ENCODE measurements at places on chromosomes 11 and 22.

DNA sequence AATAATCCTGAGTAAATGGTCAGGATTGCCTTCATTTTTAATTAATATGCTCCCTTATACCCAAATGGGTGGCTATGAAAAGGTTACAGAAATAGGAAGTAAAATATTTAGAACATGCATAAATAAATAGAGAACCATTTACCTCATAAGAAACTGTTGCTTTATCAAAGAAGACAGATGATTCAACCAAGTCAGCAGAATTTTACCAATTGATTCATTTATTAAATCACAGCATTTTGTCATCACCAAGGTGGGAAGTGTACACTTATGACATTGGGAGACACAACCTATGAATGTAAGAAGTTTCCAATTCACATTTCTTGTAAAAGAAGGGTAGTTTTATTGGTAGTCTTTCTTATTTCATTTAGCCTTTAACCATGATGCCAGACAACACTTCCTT lies 870.3 kb upstream of the CHORDC1 start:
- no peak for DNase-seq

DNA sequence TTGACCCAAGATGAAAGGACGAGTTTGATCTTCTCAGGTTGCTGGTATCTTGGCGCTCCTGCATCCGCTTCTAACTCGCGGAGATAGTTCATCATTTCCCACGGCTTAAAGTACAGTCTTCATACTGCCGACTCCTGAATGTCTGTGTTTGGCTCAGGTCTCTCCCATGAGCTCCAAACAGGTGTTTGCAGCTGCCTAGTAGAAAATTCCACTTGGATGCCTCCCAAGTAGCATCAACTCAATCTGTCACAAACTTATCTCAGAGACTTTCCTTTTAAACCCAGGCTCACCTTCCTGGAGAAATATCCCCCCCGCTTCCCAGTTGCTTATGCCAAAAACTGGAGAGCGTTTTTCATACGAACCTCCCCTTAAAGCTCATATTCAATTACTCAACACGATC lies 986.5 kb downstream of the TBC1D22A start:
- no peak for DNase-seq

- no peak for DNase-seq
Observed at GRCh38 chr11:1557904-1558774, 13.9 kb downstream of the DUSP8 start.

DNA sequence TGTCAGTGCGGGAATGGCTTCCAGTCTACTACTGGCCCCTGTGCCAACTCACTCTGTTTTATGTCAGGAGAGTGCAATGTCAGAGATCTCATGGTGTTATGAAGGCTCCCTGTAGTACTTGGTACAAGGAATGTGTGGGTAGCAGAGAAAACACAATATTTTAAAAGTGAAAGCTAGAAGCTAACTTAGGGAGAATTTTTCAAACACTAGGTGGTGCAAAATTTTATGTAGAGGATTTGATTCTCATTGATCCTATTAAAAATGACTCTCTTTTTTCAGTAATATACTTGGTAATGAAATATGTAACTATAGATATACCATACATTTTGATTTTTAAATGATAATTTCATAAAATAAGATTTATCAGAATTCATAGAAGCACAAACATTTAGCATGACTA lies 134.7 kb downstream of the JRKL start:
- DNase-seq, result no peak

DNA sequence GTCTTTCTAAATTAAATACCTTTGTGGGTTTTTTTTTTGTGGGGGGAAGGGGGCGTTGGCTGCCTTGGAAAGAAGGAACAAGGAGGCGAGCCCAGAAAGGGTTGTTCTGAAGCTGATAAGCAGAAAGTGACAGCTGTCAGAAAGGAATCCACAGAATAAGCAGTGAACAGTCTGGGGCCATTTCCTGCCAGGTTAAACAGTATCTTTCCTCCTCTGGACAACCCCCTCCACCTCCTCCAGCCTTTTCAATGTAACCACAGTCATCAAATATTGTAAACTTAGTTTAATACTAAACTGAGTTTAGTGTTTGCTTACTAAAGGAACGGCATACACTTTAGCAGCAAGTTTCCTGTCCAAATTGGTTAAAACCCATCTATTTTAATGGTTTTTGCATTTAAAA lies 271.2 kb upstream of the SYN3 start:
- no peak for DNase-seq

- DNase-seq, result no peak
Observed at GRCh38 chr11:12200279-12200990, 90.0 kb downstream of the MICAL2 start.

DNA sequence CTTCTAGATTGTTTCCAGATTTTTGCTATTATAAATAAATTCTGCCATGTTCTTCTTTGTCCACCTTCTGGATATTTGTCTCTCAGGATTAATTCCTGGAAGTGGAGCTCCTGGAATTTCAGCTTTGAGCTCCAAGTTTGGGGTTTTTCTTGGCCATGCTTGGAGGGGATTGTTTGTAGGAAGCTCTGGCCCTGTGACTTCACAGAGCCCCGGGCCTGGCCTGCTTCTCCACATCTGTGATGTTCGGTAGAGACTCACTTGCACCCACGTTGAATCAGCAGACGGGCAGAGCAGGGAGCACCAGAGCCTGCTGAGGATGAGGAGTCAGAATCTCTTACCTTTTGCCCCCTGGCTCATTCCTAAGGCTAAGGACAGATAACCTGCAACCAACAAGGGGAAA lies 35.7 kb downstream of the LRRC32 start:
- no peak for DNase-seq

Data from activated T-helper 1 cell treated with Interleukin-2 at 50 U/mL for 16 hours (primary cell).